ENCODE measurements at places on chromosomes 2 and 18.

GRCh38 chr2:40396124-40396523 lies 55.8 kb downstream of the SLC8A1 start:
- no peak for DNase-seq

- DNase-seq: no peak
Observed at GRCh38 chr18:56200381-56200911, 437.9 kb downstream of the TXNL1 start.

DNA sequence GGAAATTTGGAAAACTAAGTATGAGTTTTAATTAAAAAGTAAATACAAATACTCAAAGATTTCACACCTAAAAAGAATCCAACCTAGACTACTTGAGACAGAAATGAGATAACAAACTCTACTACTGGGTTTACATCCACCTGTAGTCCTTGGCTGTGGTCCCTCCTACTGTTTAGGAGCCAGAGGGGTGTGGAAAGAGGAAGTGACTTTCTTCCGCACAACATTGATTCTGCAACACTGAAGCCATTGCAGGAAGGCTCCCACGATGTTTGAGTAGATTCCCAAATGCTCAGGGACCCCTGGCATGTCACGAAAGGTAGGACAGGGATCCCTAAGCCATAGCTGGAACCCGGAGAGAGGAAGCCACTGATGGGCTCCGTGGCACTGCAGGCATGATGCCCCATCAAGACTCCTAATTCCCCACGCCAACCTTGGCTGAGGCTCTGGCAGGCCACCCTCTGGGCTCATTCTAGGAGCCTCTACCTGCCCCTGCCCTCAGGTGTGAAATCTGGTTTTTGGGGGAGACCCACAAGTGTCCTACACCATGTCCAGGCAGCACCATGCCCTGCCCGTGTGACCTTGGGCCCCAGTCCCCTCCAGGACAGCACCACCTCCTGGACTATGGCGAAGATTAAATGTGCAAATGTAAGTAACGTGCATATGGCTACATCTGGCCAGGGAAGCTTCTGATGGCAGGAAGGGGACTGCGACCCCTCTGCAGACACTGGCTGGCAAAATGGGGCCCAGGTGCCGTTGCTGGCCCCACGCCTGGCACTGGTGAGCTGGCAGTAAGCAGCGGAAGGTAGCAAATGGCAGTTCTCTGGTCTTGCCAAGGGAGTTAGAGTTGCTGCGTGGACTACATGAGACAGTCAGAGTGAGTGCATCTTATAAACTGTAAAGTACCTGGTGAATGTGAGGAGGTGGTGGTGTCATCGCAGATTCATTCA lies 38.2 kb upstream of the MAL start:
- no peak for DNase-seq

DNA sequence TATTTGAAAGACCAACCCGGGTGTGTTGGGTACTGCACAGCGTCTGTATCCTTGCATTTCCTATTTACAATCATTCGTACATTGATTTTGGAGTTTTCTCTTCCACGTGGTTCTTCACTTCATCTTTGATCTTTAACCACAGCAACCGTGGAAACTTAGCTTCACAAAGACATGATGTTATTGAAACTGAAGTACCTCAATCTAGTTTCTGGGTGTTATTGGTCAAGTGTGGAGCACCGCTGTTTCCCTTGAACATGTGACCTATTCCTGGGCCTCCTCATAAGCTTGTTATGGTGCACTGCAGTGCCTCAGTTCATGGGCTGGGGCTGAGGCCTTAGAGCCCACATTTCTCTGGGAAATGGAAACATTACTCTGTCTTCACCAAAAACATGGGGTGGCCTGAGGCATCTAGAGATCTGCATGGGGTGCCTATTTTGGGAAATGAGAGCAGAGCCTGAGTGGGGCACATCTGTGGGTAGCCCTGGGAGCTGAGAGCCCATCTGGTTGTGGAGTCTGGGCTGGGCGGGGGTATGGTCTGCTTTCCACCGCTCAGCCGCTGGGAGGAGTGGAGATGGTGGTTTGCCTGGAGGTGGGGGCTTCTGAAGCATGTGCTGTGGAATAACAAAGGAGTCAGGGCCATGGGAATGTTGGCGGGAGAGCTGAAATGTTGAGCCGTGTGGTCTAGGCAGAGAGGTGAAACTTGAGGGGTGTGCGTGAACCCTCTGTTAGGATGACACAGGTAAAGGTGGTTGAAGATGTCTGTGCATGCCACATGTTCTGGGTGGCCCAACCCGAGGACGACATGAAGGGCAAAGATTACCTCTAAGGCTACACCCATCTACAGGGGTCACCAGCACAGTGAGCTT lies 37.4 kb downstream of the ZNF236 start:
- DNase-seq: no peak

GRCh38 chr2:140990416-140990815 lies 1140.4 kb downstream of the LRP1B start:
- DNase-seq: no peak

GRCh38 chr2:37357069-37357468 lies 12.6 kb downstream of the QPCT start:
- DNase-seq: no peak

DNA sequence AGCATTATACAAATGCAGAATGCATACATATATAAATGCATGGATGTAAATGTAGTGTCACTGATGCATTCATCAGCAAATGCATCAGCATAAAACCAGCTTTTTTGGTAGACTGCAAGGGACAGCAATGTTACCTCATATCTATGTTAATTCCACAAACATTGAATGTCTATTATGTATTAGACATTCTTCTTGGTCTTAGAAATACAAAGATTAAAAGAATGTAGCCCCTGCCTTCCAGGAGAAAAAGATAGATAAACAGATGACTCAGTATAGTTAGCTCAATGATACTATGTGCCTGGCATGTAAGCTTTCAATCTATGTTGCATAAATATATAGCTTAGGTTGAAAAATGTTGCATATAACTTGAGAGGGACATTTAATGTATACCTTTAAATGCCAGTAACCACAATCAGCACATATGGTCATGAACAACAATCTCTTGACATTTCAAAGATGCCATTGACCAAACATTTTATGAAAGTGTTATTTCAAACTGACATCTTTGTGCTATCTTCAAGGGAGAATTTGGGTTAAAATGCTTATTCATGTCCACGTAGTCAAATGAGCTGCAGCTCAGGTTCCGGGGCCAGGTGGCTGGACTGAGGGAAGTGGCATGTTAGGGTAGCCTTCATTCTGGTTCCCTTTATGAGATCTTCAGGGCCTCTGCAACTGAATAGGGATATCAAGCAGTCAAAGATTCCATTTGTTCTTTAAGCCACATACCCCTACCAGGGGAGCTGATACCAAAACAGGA lies 45.2 kb upstream of the GCG start:
- no peak for DNase-seq

- DNase-seq: no peak
Observed at GRCh38 chr2:20425371-20425881, 21.4 kb upstream of the RHOB start.

- DNase-seq: no peak
Observed at GRCh38 chr2:114049280-114049679, 159.4 kb downstream of the ACTR3 start.

- DNase-seq: no peak
Observed at GRCh38 chr2:11709293-11709692, 37.1 kb upstream of the LPIN1 start.

DNA sequence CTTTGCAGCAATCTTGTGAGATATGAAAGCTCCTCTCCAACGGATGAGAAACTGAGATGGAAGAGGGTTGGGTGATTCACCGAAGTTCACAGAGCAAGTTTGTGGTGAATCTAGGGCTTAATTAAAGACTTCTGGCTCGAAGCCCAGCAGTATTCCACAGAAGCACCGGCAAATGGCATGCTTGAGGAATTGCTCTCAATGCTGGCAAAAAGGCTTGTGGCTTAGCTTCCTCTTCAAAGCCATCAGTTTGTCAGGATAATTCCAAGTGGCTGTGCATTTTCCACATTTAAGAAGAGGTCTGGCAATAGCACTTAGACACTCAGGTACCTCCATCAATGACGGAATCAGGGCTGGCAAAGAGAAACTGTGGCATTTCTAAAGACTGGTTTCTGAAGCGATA lies 98.7 kb upstream of the SLC66A3 start:
- no peak for DNase-seq

GRCh38 chr18:58114766-58115165 lies 70.7 kb downstream of the NEDD4L start:
- no peak for DNase-seq
